Airway epithelial cell (primary cell): ENCODE measurements at places on chromosomes 5 and 9. TPM values are rescaled to one million over a fixed set of nuclear protein-coding genes. Genes with fewer than 3 reads are reported as not detected.

Gene RRAGA
- 40.8 and 46.8 TPM in 2 replicates for total RNA-seq

Gene PFN3
- not detected in 2 replicates for total RNA-seq

Gene PCDHGA7
- total RNA-seq: 0.92 and 1.2 TPM in 2 replicates

Gene MARCHF11
- total RNA-seq: not detected in 2 replicates

Gene IFNB1
- total RNA-seq: not detected in 2 replicates
